ENCODE measurements at places on chromosomes 2 and 18.

- no peak for DNase-seq
Observed at GRCh38 chr2:38076152-38076709, 280 bp upstream of the CYP1B1 start.

- no peak for DNase-seq
Observed at GRCh38 chr2:176484838-176485237, 215.6 kb downstream of the MTX2 start.

DNA sequence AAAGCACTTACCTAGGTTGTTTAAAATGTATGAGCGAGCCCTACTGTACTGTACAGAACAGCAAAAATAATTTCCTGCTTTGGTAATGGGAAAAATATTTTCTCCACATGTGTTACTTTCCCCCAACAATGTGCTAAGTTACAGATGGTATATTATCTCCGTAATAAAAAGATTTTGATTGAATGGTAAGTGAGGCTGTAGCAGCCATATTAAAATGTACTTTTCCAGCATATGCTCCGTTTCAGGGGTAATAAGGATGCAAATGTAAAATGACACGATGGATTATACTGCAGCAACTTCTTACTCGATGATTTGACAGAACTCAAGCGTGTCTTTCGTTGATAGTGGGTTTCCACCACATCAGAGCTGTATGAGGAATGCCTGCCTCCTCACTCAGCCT lies 50.5 kb downstream of the OSBPL6 start:
- no peak for DNase-seq

GRCh38 chr2:234768608-234769196 lies 183.1 kb upstream of the SH3BP4 start:
- no peak for DNase-seq

DNA sequence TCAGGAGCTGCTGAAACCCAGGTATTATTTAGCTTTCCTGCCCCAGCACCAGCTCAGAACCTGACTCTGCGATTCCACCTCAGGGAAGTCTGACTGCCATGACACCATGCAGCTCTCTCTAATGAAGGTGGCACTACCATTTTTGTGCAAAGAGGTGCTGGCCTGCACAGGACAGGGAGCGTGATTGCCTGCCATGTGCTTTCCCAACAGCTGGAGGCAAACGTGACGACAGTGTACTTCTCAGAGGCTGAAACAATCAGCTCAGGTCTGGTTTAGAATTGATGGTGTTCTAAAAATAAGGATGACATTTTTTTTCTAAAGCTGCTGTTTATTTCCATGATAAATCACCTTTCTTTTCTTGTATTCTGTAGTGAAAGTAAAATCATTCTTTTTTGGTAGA lies 75.2 kb upstream of the TTC39C start:
- no peak for DNase-seq

- no peak for DNase-seq
Observed at GRCh38 chr2:144194326-144195071, 325.4 kb downstream of the ZEB2 start.

GRCh38 chr2:44171018-44171417 lies 2.3 kb downstream of the PPM1B start:
- DNase-seq: no peak

DNA sequence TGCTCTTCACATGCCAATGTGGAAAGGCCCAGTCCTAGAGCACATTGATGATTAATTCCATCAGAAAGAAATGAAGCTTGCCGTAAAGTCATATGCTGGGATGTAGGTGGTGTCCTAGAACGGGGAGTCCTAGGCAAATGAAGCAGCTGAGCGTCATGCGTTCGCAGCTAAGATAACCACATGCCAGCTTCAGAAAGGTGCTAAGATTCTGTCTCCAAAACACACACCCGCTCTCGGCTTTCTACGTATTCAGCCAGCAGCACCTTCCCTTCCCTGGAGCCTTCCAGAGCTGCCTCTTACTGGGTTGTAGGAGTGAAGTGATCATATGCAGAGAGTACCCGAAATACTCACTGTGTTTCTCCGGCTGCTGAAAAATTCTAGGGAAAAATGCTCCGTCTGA lies 421.6 kb upstream of the ID2 start:
- no peak for DNase-seq

GRCh38 chr18:52367953-52368742 lies 28.2 kb downstream of the DCC start:
- DNase-seq: no peak

GRCh38 chr2:29751390-29751789 lies 170.0 kb downstream of the ALK start:
- no peak for DNase-seq

- no peak for DNase-seq
Observed at GRCh38 chr2:98935777-98936352, at the start of gene CRACDL. Gene CRACDL (minus strand): TSS chr2:98936225. CDS start chr2:98846800, 89,425 bp downstream.

GRCh38 chr2:15841776-15842560 lies 98.4 kb upstream of the MYCN start:
- no peak for DNase-seq

DNA sequence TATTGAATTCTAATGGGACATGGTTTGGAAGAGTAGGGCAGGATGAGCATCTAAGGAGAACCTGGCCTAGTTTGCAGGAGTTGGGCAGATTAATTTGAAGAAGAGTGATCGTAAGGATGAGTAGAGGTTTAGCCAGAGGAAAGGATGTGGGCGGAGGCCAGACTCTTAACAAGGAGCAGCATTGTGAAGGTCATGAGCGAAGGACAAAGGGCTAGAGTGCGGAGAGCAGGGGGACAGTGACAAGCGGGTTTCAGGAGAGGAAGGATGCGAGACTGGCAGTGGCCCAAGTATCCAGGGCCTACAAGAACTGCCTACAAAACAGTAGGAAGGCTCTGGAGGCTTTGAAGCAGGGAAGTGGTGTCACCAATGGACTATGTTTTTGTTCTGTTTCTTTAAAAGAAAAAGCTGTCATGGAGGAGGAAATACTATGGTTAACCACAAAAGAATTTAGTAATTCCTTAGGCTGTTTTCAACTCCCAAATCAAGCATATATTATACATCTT lies 20.1 kb downstream of the SLC66A3 start:
- no peak for DNase-seq

GRCh38 chr2:174344716-174345461 lies 10.1 kb downstream of the SP9 start:
- no peak for DNase-seq

DNA sequence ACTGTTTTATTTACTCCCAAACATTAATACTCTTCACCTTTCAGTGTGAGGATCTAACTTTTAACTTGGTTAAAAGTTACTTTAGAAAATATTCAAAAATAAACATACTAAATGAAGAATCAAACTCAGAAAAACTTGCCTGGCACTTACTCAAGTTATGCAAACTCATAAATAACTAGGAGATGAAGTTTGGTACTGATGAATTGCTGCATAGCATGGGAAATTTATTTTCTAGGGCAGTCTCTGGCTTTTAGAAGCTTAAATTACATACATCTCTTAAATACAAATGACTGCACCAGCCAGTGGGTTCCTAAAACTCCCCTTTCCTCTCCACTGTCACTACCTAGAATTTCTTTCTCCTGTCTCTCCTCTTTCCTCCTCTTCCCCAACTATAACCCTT lies 46.7 kb upstream of the CREB1 start:
- no peak for DNase-seq

DNA sequence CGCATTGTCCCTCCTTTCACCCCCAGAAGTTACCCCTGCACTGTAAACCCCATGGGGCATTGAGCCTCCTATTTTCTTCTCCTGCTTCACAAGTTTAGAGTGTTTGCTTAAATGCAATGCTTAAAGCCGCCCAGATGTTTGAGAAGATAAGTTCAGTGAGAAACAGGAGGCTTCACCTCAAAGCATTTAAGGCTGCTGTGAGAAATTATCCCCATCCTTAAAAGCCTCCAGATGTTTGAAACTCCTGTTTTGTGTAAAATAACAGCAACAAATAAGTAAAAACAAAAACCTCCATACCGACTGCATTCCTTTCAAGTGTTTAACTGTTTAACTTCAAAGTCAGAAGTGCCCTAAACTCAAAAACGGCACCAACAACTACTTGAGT lies 81.8 kb downstream of the RTP5 start:
- no peak for DNase-seq

GRCh38 chr18:22691946-22692710 lies 241.0 kb upstream of the RBBP8 start:
- no peak for DNase-seq
